ENCODE measurements at places on chromosomes 7 and 10.

GRCh38 chr10:93344691-93345090 lies 137.4 kb downstream of the MYOF start:
- no peak for DNase-seq

GRCh38 chr7:74202841-74203556 lies 6.8 kb upstream of the LAT2 start:
- DNase-seq = no peak

- DNase-seq = no peak
These were observed 31.3 kb upstream of the INSYN2A start for GRCh38 chr10:127227663-127228062.

GRCh38 chr7:48708635-48709034 lies 215.7 kb upstream of the CDC14C start:
- no peak for DNase-seq

GRCh38 chr7:26479581-26479980 lies 187.9 kb downstream of the SNX10 start:
- no peak for DNase-seq
